ENCODE measurements at places on chromosomes 16 and 17. TPM values are rescaled to one million over a fixed set of nuclear protein-coding genes. Genes with fewer than 3 reads are reported as not detected.

Gene NOD2
- not detected for total RNA-seq

Gene INCA1
- total RNA-seq: 2.8 TPM

Gene ERN1
- 39.4 TPM for total RNA-seq

DNA sequence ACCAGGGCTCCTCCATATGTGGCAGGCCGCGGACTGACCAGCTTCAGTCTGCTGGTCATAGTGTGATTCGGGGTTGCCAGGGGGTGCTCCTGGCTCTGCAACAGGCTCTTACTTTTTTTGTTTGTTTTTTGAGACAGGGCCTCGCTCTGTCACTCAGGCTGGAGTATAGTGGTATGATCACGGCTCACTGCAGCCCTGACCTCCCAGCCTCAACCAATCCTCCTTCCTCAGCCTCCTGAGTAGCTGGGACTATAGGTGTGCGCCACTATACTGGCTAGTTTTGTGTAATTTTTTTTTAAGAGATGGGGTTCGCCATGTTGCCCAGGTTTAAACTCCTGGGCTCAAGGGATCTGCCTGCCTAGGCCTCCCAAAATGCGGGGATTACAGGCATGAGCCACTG lies 11.8 kb upstream of the KCNH6 start:
- no peak for DNase-seq

- DNase-seq: no peak
Measured at GRCh38 chr17:77212081-77212832, 71.5 kb downstream of the SEC14L1 start.

GRCh38 chr16:74898659-74899058 lies 86.3 kb downstream of the WDR59 start:
- DNase-seq: no peak

DNA sequence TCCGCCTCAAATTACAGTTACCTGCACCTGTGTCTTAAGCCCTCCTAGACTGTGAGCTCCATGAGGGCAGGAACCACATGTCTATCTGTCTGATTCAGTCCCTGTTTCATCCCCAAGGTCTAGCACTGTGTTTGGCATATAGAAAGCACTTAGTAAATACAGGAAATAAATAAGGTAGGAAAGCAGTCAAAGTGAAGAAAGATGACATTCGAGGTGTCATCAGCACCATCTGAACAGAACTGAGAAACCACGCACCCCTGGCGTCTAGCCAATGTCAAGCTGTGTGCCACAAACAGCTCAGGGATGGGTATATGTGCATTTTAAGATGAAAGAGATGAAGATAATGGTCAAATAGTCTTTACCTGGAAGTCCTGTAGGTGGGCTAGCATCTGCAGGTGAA lies 79.6 kb upstream of the ATP2A3 start:
- DNase-seq: no peak

DNA sequence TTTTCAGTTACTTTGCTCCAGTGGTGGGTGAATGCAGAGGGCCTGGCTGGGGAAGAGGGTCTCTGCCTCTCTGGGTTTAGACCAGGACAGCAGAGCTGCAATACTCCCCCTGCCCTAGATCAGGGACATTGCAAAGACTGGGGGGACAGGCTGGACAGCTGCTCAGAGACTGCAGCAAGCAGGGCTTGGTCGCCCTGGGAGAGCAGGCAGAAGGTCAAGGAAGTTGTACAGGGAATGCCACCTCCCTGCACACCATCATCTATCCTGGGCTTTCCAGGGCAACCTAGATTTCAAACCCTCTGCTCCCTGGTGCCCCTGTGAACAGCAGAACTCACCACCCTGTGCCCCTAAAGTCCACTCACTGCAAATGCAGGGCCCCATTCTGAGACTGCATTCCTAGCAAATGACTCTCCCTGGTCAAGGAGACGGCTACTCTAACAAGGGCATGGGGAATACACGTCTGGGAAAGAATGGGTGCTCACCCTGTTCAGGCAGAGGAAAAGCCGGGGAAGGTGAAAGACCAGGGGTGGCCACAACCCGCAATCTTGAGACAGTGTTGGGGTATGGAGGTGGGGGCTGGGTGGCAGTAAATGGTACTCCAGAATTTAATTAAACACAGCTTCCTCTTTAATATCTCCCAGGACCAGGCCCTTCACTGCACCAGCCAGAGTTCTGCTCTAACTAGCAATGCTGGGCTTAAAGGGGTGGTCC lies 1.0 kb downstream of the KIFC3 start:
- DNase-seq: no peak

DNA sequence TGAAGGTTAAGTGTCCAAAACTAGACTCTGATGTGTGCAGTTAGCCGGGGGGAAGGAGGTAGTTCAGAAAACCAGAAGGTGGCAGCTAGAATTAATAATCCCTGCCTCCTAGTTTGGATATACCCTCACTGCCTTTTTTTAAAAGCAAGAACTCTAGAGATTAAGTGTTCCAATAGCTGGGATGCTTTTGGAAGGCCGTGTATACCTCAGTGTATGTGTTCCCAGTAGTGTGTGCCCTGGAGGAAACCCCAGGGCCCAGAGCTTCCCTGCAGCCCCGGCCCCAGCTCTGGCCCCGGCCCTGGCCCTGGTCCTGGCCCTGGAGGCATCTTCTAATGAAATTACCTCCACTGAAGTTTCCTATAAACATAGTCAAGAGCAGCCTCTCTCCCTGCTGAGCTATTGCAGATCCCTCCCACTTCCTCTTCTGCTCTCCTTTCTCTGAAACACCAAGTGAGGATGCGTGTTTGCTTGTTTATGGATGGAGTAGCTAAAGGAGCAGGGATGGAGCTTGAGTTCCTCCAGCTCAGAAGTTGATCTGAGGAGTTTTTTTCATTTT lies 130.7 kb downstream of the PRKCA start:
- no peak for DNase-seq

All from progenitor cell of endocrine pancreas (in vitro differentiated cells).